Stimulated activated CD4-positive, alpha-beta T cell treated with anti-CD3 and anti-CD28 coated beads, TNF-alpha, amount 100 ng/mL, for 1 hour (primary cell): ENCODE measurements at places on chromosomes 5 and 9.

DNA sequence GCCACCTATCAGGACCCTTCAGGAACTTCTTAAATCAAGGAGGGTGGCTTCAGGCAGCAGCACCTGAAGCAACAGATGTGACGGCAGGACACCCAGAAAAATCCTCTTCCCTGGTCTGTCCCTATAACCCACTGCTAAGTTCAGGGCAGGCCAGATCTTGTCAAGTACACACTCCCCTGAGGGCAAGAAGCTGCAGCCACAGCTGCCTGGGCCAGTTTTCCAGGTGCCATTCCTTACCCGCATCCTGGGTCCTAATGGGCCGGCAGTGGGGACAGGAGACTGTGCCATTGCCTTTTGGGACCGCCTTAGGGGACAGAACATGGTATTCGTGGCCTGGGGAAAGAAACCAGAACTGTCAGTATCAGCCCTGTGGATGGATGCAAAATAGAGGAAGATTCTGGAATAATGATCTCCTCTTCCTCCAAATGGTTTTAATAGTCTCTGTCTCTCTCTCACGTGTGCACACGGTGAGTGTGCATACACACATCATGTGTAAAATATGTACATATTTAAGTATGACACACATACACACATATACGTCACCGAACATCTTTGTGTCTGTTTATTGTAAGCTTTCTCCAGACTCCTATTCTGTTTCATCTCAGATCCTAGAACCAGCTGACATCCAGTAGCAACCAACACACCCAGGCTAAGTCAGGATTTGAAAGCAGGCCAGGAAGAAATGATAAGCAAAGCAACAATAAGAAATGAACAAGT lies 14.0 kb downstream of the ORM2 start:
- DNase-seq, result no peak

DNA sequence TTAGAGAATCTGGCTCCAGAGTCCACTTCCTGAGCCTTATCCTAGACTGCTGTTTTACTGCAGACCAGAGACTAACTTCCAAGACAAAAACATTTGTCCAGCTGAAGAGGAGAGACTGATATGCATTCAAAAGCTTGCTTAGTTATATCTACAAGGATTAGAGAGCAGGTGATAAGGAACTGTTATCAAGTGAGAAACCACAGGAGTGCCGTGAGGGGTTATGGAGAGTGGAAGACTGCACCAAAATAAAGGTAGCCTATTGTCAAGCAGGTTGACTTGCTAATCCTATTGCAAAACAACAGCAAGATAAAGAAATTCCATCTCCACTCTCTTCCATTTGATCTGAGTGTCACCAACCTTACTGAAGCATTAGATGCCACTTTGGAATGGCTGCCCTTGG lies 139.1 kb downstream of the SCAMP1 start:
- no peak for DNase-seq

DNA sequence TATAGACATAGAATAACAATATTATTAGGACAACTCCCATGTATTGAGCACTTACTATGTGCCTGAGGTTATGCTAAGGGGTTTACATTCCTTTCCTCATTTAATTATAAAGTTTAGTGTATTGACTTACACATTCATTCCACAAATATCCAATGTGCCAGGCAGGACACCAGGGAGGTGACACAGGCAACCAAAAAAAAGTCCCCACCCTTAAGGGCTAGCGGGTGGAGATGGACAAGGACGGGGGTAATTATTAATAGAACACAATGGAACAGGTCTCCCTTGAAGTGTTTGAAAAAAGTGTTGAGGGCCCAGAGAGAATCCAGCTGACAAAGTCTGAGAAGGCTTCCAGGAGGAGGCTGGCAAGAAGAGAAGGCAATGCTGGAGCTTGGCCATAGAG lies 5.7 kb downstream of the TBC1D2 start:
- no peak for DNase-seq

DNA sequence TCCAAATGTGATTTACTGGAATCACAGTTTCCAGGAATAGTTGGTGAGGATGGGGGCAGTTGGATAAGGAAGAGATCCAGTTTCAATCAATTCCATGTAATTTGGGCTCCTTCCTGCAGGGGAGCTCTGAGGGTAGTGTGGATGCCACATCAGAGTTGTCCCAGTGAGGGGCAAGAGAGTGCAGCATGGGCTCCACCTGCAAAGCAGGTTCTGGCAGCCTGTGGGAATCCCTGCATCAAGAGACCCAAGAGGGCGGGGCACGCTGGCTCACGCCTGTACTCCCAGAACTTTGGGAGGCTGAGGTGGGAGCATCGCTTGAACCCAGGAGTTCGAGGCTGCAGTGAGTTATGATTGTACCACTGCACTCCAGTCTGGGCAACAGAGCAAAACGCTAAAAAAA lies 188.5 kb downstream of the CACNA1B start:
- no peak for DNase-seq

DNA sequence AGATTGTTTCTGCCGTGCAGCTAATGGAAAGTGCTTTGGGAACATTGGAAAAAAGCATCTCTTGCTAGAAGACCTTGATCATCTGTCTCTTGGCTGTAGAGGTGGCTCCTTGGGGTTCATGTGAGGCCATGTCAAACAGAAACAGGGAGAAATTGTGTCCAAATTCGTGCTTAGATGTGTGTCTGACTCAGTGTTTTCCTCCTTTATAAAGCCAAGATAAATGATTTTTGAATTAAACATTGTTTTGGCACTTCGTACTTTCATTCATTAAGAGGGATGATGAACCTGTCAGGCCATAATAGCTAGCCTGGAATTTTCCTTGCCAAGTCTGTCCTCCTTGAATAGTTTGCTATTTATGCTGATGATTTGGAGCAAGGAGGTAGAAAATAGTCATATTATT lies 143.8 kb downstream of the FBXL7 start:
- no peak for DNase-seq

DNA sequence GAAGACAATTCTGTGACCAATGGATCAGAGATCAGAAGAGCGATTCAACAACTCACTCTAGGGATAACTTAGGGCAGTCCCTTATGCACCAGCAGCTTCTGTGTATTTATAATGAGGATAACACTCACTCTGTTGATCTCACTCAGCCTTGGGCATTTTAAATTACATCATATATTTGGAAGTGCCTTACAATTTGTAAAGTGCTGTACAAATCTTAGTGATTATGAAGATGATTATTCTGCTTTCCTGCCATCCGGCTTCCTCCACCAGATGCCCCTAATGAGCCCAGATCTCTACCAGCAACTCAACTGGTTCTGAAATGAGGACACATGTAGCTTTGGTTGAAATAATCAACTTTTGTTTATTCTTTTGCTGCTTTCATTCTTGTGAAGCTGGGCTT lies 105.3 kb downstream of the PCSK1 start:
- no peak for DNase-seq

- no peak for DNase-seq
These were observed 109.8 kb upstream of the ZNF462 start for GRCh38 chr9:106753155-106753671.

DNA sequence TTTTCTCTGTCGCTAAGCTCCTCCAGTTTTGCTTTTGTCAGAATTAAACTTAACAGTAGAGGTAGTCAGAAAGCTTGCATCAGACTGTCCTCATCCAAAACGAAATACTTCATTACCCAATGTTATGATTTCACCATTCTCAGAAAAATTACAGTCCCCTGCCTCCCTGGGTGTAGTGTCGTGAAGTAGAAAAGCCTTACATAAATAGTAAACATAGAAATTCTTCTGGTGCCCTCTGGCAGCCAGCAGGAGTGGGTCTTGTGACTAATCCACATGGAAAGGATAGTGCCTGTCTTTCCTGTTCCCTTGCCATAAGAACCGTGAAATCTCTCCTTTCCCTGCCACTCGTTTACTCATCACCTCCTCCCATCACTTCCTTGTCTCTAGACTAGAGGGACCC lies 230.6 kb downstream of the GNA14 start:
- no peak for DNase-seq

DNA sequence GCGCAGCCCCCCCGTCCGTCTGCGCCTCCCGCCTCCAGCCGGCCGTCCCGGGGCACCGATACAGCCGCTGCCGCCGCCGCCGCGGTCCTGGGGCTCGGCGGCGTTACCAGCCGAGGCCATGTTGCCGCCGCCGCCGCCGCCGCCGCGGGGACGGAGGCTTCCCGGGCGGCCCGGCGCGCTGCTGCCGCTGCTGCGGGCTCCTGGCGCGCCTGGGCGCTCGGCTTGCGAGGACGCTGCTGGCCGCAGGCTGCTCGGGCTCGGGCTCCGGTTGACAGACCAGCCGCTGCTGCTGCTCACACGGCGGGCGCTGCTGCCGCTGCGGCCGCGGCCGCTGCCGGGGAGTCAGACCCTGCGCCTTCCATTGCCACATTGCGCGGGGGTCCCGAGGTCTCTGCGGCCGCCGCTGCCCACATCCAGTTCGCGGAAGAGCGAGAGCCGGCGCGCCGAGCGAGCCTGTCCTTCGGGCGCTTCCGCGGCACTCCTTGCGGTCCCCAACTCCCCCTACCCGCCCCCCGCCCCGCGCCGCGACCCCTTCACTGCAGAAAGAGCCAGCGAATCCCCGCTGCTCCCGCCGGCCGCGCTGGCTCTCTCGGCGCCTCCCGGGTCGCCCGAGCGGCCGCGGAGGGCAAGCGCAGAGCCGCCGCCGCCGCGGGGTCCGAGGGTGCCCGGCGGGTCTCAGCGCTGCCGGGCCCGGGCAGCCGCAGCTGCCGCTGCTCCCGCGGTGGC lies 8.4 kb downstream of the PTCH1 start:
- DNase-seq, result no peak

GRCh38 chr9:109064963-109065702 lies 51.8 kb upstream of the CTNNAL1 start:
- no peak for DNase-seq

DNA sequence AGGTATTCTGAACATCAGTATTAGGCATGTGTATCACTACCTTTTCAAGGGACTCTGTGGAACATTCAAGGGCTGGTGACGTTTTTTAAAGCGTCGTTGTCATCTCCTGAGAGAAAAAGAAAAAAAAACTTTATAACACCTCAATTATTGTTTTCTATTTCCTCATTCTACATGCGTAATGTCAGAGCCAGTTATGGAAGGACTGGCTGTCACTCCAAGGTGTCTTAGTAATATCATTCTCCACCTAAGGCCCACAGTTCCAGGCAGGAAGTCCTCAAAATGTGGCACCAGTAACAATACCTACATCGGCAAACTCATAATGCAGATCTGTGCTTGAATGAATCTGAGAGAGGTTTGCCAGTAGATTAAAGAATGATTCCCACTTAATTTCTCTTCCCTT lies 210.2 kb downstream of the SAXO1 start:
- no peak for DNase-seq

DNA sequence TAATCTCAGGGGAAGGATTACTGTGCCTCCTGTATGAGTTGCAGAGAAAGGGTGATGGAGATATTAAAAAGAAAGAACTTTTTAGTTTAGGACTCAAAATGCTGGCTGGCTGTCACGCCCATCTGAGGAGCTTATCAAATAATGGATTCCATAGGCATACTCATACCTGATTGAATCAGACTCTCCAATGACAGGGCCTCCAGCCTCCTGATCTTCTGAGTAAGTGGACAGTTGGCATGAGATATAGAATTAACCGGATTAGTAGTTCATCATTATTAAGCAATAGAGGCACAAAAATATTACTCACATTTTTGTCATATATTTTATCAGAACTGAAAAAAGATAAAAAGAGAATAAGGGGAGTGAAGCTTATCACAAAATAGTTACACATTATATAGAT lies 157.0 kb upstream of the RASA1 start:
- no peak for DNase-seq

- no peak for DNase-seq
These were observed 26.0 kb downstream of the SERINC5 start for GRCh38 chr5:80229902-80230255.

DNA sequence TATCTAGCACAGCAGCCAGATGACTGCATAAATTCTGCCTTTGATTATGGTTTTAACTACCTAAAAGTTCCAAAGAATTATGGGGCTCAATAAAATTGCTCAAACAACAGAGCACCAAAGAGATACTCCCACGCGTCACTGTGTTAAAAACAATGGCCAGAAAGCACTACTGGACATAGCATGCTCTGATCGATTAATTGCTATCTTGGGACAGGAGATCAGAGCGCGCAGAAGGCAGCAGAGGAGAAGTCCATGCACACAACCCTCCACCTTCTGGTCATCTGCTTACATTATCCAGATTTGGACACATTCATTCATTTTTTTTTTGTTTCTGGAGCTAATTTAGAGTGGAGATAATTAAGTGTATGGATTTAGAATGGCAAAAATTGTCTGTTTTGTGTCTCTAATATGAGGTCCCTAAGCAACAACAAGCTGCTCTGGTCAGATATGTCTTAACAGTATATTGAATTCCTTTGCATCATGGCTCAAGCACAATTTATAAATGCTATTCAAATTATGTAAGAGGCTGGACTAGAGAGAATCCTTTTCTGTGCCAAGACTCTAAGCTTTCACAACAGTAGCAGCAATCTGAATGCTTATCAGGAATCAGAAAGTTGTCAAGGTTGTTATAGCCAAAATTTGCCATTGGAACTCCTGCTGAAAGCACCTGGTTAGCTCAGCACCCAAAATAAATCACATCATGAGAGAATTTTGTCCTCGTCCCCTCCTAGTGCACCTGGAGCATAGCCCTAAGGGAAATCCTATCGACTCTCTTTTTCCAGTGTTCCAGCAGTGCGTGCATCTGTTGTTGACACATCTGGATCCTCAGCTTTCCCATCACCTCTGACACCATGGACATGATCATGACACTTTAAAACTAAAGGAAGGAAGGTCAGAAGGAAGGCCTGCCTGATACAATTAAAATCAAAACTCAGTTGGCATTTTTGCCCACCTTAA lies 98.6 kb upstream of the HMHB1 start:
- DNase-seq, result no peak

DNA sequence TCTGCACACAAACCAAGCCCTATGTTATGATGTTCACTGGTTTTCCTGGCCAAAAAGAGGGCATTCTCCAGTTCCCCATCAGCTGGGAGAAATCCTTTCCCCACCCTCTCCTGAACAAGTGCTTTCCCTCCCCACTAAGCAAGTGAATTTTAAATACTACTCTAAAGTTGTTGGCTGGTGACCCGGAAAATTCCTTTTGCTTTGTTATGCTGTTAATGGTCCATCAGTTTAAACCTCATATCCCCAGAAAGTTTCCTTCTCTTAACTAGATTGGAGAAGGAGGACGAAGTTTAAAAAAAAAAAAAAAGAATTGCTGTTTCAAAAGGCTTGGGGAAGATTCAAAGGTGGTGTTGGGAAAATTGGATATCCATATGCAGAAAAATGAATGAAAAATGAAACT lies 21.9 kb upstream of the SPRY4 start:
- DNase-seq, result no peak

DNA sequence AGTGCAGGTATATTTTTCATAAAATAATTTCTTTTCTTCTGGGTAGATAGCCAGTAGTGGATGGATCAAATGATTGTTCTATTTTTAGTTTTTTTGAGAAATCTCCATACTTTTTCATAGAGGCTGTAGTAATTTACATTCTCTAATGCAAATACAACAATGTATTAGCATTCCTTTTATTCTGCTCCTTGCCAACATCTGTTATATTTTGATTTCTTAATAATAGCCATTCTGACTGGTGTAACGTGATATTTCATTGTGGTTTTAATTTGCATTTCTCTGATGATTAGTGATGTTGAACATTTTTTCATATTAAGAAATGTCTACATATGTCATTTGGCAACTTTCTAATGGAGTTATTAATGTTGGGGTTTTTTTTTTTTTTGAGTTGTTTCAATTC lies 27.2 kb upstream of the SLC36A2 start:
- DNase-seq, result no peak
